ENCODE measurements at places on chromosomes 1 and 21.

DNA sequence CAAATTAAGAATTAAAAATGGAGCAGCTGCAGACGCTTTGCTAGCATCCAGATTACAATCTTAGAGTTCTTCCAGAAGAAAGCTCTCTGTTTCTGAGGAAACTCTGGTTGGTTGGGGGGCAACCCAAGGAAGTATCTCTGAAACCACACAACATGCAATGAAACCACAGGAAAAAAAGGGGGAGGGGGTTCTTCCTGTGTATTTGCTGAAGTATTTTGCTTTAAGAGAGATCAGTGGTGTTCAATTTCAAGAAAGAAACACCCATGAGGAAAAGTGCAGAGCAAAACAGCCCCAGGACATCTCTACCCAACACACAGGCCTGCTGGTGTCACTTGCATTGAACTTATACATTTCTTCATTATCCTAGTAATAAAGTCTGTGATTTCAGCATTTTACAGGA lies 19.7 kb upstream of the TIAM1 start:
- DNase-seq, result no peak

DNA sequence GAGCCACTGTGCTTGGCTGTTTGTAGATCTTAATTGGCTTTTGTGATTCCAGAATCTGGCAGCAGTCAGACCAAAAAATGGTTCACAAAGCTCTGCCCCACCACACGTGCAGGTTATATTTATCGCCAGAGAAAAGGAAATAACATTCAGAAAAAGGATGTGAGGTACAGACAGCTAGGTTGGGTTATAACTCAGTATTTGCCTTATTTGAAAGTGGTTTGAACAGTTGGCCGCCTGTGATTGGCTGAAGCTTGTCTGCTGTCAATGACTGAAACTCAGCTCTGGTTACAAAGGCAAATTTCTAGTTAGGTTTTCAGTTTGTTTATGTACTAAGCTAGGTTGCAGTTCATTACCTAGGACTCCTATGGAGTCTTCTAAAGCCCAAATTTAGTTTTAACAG lies 9.6 kb downstream of the SH3BGR start:
- DNase-seq, result no peak

- DNase-seq, result no peak
Measured at GRCh38 chr1:18666317-18666920, 35.8 kb downstream of the PAX7 start.

DNA sequence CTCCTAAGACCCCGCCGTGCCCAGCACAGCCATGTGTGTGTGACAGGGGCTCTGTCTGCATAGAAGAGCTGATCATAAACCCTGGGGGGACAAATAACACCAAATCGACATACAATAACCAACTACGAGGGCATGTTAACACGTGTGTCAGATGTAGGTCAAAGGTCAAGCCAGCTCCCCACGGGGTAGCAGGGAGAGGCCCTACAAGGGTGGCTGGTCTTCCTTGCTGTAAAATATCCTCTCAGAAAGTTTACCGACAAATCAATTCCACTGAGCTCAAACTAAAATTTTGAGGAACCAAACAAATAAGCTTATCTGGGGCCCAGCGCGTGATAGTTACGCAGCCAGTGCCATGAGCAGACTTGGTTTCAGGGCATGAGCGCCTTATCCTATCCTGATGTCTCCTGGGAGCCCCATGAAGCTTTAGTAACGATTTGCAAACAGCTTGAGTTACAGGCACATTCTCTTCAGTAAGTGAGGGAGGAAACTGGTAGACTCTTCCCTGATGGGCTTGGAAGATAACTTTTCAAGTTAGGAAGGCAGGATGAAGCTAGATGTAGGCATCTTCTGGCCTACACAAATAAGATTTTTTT lies 2.7 kb upstream of the TMPRSS3 start:
- DNase-seq, result no peak

- no peak for DNase-seq
Measured at GRCh38 chr1:119895102-119895501, 1.2 kb downstream of the ADAM30 start.

- DNase-seq, result no peak
Measured at GRCh38 chr1:11065796-11066195, 6.0 kb upstream of the SRM start.

- no peak for DNase-seq
Measured at GRCh38 chr1:156555715-156556114, 16.6 kb downstream of the IQGAP3 start.

GRCh38 chr1:12012560-12013316 lies 6.6 kb upstream of the MIIP start:
- no peak for DNase-seq

DNA sequence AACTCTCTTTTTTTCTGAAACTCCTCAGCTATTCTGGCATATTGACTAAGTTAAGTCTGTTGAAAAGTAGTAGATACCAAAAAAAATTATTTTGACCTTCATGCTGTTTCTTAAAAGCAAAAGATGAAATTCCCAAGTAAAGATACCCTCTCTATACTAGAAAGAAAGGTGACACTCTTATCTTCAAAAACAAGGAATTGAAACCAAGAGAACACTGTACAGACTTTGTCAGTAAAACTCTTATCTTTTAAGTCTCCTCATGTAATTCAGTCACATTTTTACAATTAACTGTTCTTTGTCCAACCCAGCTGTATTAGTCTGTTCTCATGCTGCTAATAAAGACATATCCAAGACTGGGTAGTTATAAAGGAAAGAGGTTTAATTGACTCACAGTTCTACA lies 496.2 kb downstream of the LTN1 start:
- no peak for DNase-seq

GRCh38 chr1:26287033-26287711 lies 7.3 kb downstream of the SH3BGRL3 start:
- no peak for DNase-seq

DNA sequence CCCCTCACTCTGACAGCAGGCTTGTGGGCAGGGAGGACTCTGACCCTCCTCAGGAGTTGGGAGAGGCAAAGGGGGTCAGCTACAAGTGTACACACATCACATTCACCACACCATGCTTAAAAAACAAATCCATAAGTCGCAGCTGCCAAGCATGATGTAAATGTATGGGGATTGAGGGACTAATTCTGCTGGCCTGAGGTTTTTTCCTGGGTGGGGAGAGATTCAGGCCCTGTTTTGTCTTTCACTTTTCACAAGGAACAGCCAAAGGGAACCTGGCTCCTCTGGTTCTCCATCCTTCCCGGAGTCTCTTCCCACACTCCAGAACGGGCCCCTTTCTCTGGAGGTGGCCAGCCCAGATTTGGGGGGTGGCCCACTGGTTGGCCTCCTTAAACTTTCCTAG lies 1.3 kb upstream of the MTARC2 start:
- no peak for DNase-seq
